GM06990 (cell line): ENCODE measurements at places on chromosomes 7 and 10.
A peak's percentile ranks its signal among the peaks of the same experiment; 100 is the strongest.

- DNase-seq = no peak
These were observed 207.0 kb downstream of the DNAJB6 start for GRCh38 chr7:157543791-157544190.

- no peak for DNase-seq
These were observed 171.1 kb upstream of the TMEM196 start for GRCh38 chr7:19944363-19945120.

- DNase-seq = no peak
These were observed 21.5 kb downstream of the HSPA12A start for GRCh38 chr10:116720668-116721546.

DNA sequence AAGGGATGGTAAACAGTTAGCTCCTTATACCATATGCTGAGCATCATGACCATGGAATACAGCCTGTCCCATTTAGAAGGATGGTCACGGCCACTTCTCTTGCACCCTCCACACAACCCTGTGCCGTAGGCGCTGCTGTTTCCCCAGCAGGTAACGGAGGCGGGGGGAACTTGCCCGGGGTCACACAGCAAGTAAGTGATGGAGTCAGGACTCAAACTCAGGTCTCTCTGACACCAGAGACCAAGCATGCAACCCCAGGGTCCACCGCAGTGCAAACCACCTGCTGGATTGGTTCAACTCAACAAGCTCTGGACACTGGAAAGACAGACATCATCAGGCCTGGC is 71.6 kb downstream of the ZRANB1 start:
- no peak for DNase-seq

DNA sequence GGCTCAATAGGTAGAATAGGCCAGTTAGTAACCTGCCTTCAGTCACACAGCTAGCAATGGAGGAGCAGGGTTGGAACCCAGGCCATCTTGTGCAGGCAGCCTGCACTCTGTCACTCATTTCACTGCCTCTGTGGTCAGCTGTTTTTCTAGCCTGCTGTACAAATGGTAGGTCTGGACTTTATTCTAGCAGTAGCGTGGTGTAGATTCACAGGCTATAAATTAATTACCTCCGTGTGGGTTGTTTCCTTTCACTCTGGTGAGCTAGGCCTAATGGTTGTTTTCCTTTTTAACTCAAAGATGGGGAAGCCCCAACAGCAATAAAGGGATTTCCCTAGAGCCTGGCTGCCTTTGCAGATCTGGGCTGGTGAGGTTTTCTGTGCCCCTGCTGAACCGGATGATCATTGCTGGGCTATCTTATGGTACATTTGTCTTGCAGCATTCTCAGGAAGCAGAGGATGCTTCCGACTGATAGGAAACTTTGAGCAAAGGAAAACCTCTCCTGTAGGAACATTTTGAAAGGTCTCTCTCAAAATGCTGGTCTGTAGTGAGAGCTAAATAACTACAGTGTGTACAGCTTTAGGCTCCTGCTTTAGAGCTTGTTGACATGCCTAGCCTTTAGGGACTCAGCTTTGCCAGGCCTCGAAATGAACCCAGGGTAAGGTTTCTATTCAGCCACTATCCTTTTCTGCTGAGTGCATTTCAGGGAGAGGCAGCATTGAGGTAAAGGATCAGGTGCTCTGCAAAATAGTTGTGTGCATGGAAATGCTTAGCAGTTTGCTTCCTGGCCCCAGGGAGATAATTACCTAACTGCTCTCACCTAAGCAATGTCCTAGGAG is 157.4 kb downstream of the ST7 start:
- DNase-seq = peak; percentile 49

DNA sequence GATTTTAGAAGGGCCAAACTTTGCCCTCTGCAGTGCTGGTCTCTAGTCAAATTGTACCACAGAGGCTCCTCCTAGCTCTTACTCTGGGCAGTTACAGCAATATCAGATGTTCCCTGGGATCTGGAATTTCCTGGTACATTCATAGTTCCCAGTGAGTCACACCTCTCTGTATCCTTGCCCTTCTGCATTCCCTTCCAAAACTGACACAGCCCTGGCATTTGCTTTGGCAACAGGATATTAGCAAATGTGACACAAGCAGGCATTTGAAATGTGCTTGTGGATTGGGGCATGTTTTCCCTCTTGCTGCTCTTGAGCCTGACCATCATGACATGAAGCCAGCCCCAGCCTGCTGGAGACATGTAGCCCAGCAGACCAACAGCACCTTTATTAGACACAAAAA is 284.7 kb upstream of the AKR1E2 start:
- DNase-seq = no peak

GRCh38 chr10:88730864-88731263 is 24.8 kb downstream of the LIPK start:
- no peak for DNase-seq

DNA sequence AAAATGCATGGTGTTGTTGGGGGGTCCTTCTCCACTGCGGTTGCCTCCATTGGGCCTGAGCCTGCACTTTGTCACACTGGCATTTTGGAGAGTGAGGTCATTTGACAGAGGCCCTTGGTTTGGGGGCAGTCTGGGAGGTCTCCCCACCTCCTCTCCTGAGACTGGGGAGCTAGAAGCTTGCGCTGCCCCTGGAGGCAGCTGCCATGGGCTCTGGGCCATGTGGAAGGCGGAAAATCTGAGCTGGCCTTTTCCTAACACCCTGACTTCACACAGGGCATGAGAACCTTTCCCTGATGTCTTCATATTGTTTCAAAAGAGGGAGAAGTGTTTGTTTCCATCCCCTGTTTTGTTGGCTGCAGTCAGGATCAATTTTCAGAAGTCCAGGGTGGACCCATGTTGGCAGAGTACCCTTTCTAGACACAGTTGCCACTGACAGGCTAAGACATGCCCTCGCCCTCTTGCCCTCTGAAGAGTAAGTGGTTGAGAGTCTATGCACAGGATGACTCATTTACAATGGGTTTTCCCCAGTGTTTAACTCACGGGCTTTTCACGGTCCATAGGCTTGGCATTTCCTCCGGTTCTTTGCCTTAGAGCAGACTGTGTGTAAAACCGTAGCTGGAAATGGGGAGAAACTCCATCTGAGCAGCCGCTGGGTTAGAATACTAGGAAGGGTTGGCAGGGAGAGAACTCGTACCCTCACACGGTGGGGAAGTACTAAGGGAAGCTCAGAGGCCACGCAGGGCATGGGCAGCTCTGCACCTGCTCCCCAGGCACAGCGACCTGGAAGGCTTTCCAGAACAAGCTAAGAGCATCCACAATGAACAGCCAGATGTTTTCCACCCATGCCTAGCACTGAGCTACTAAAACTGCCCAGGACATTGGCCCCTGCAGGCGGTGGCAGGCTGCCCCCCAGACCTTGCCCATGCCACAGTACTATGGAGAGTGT is 655.0 kb downstream of the SDK1 start:
- DNase-seq = no peak

DNA sequence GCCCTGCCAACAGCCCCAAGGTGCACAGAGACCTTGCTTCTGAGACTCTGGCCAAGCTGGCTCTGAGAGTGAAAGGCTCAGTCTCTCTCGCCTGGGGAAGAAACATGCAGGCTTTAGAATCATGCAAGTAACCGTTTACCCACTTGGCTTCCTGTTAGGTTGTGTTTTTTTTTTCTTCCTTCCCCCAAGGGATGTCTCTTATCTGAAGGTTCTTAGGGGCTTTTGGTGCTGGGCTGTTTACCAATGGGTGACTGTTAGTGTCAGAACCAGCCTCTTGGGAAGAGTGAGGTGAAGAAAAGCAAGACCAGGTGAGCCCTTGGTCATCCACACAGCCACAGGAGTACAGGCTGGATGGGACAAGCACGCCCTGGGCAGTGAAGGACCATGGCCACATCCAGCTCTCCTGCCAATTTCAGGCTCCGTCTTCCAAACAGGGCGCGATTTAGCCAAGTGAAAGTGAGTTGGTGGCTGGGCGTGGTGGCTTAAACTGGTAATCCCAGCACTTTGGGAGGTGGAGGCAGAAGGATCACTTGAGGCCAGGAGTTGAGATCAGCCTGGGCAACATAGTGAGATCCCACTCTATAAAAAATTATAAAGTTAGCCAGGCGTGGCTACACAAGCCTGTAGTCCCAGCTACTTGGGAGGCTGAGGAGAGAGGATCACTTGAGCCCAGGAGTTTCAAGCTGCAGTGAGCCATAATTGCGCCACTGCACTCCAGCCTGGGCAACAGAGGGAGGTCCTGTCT is 76.3 kb upstream of the CUX1 start:
- peak; percentile 63 for DNase-seq

GRCh38 chr7:129032017-129032416 is 22.9 kb downstream of the TNPO3 start:
- no peak for DNase-seq

GRCh38 chr10:117096599-117097201 is 41.4 kb downstream of the VAX1 start:
- no peak for DNase-seq

- no peak for DNase-seq
These were observed 24.7 kb downstream of the RRP12 start for GRCh38 chr10:97376413-97376812.

GRCh38 chr7:137282043-137282442 is 61.5 kb downstream of the PTN start:
- DNase-seq = no peak

DNA sequence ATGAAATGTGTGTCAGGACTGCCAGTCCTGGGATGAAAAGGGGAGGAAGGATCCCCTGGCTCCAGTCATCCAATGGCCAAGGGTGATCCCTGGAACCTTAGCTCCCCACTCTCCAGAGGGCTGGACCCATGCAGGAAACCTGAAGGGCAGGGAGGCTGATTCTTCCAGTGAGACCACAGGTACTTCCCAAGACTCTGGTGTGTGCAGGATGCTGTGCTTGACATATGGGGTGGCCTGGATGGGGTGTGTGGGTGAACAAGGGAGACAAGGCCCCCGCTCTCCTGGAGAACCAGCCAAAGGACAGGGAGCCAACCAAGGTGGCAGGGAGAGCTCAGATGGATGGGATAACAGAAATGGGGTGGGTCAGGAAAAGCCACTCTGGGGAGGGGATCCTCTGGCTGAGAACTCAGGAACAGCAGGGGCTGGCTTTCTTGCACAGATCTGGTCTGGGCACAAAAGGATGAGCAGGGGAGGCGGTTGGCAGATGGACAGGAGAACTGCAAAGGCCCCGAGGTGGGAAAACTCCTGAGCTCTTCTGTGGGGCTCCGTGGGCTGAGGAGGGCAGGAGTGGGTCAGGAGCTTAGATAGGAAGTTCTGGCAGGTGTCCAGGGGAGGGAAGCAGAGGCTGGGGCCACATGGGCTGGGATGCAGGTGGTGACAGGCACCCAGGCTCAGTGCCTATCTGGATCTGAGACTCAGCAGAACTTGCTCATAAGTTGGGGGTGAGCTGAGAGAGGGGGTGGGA is 100.6 kb downstream of the ARHGAP22 start:
- DNase-seq = no peak

- no peak for DNase-seq
These were observed 162.6 kb upstream of the MAGI2 start for GRCh38 chr7:79615871-79616640.

DNA sequence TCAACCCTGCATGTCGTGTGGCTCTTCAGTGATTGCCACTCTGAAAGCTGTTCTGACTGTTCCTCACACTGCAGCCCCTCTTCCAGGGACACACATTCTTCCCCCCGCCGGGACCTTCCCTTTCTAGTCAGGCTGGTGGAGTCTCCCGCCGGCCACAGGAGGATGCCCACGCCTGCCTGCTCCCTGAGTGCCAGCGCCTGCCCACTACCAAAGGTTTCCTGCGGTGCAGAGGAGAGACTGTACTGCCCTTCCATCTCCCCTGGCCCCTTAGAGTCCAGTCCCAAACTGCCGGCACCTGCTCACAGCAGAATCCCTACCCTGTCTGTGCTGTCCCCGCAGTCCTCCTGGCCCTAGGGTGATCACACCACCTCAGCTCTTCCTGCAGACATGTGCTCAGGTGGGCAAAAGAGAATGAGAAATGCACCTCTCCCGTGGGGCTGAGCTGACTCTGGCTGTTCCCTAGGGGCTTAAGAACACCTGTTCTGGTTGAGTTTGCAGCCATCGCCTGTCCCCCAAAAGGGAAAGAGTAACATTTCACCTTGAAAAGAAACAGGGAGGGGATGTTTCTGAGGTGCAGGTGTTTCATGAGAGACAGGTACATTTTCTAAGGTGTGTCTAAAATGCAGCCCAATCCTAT is 1.4 kb downstream of the PODXL start:
- DNase-seq = no peak

DNA sequence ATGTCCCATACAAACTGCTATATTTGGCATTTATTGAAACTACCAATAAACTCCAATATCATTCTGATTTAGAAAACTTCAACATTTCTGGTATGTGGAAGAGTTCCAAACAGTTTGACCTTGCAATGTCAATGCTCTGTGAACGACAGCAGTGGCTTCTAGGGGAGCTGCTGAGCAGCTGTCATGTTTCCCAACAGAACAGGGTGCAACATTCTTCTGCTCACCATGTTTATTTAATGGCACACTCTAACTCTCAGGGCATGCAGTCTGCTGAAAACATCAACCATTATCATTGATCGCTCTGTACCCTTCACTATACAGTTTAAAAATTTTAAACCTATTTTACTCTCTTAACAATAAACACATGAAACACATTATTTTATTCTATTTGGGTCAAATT is 25.9 kb downstream of the LMOD2 start:
- no peak for DNase-seq

- no peak for DNase-seq
These were observed 35.4 kb upstream of the HBP1 start for GRCh38 chr7:107133396-107133795.

DNA sequence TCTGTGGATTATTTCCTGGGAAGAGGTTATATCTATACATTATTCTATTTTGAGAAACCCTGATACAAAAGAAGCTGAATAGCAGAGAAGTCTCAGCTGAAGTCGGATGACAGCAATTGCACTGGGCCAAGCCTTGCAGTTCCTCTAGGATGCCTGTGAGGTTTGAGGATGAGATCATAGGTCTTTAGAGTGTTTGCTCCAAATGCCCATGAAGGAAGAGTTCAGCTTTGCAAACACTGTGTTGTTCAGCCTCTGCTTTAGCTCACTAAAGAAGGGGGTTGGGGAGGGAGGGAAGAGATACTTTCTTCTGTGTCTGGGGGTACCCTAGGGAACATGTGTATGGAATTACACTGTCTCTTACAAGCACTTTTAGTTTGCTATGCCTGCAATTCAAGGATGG is 282.5 kb upstream of the NRP1 start:
- no peak for DNase-seq

GRCh38 chr7:101945034-101945758 is 127.8 kb downstream of the CUX1 start:
- no peak for DNase-seq

DNA sequence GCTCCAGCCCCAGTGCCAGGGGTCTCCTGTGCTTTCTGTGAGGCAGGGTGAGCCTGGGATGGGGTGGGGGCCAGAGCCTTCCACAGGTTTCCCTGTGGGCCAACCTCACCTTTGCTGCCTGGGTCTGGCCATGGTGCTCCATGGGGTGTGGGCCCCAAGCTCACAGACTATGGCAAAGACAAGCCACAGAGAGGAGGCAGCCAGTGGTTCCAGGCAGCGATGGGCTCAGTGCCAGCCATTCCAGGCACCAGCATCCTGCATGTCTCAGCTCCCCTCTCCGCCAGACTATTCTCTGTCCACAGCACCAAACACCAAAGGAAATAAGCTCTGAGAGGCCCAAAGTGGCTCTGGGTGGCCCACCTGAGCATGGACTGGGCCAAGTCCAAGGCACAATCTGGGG is 133.5 kb downstream of the PTPN20 start:
- DNase-seq = no peak

- DNase-seq = no peak
These were observed 24.8 kb downstream of the KCNH2 start for GRCh38 chr7:150953061-150953997.

GRCh38 chr7:156473476-156474240 is 166.9 kb upstream of the RNF32 start:
- DNase-seq = no peak
